ENCODE measurements at places on chromosomes 1 and 21.

DNA sequence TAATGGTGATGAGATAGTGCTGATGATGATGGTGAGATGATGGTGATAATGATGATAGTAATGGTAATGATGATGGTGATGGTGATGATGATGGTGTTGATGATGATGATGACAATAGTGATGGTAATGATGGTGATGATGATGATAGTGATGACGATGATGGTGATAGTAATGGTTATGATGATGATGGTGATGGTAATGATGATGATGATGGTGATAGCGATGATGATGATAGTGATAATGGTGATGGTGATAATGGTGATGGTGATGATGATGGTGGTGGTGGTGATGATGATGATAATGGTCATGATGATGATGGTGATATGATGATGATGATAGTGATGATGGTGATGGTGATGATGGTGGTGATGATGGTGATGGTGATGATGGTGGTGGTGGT, 384.6 kb downstream of the MATN1 start:
- no peak for DNase-seq

- no peak for DNase-seq
These were observed 19.3 kb upstream of the PTAFR start for GRCh38 chr1:28195780-28196179.

DNA sequence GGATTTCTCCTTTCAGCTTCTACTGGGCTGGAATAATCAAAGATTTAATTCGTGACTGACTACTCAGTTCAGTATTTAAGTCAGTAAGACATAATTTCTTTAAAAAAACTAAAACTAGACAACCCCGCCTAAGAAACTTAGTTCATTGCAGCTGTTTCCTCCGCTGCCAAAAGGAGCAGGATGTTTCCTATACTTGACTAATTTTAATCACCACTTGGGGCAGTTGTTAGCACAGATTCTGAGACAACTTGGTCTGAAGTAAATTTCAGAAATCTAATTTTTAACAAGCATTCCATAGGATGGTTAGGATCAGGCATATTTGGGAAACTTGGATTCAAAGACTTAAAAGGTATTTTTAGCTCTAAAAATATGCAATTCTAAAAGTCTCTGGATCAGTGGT, 34.0 kb downstream of the EPRS1 start:
- DNase-seq = no peak

- peak; percentile 15 for DNase-seq
These were observed 57.6 kb upstream of the KIF1B start for GRCh38 chr1:10152709-10153284.

DNA sequence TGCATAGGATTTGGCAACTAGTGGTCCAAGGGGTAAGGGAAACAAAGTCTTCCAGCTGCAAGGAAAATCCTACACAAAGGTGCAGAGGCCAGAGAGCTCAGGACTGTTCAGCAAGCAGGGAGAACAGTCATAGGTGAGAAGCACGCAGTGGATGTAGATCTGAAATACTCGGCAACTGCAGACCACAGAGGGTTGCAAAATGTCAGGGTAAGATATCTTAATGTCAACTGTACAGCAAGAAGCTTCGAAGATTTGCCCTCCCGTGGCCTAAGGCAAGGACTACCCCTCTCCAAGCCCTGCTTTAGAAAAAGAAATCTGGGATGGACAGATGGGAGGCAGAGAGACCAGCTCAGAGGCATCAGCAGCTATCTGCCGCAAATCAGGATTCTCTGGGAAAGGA, 153.4 kb upstream of the IRF2BP2 start:
- no peak for DNase-seq

DNA sequence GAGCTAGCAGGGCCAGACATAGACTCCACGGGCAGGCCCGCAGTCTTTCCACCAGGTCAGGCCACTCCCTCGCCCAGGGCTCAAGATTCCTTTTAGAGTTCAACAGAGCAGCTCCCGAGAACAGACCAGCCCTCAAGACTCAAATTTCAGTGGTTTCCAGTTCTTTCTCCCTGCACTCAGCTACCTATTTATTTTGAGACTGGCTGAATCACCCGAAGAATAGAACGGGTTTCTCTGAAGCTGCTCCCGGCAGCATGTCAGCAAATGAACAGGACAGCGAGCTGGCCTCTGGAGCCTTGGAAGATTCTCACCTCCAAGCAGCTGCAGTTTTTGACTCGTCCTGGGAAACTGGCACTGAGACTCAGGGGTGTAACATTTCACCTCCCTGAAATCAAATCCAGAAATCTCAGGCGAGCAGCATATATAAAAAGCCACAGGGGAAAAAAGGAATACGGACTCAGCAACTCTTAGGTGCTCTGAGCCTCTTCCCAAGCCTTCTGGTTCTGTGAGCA, 177.9 kb downstream of the CLIC6 start:
- DNase-seq = no peak

DNA sequence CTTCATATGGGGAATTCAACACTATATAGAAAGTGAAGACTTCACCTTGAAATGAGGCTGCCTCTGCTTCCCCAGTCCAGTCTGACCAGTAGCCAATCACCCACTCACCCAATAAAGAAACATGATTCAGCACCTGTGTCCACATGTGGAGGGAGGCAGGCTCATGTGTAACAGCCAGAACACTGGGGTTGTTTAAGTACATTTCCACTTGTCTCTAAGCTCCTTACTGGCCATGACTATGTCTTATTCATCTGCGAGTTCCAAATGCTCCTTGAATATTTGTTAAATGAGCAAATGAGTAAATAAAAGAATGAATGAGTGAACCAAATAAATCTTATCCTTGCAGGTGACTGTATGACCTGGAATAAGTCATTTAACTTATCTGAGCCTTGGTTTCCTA, 100.1 kb downstream of the BRINP2 start:
- DNase-seq = no peak

DNA sequence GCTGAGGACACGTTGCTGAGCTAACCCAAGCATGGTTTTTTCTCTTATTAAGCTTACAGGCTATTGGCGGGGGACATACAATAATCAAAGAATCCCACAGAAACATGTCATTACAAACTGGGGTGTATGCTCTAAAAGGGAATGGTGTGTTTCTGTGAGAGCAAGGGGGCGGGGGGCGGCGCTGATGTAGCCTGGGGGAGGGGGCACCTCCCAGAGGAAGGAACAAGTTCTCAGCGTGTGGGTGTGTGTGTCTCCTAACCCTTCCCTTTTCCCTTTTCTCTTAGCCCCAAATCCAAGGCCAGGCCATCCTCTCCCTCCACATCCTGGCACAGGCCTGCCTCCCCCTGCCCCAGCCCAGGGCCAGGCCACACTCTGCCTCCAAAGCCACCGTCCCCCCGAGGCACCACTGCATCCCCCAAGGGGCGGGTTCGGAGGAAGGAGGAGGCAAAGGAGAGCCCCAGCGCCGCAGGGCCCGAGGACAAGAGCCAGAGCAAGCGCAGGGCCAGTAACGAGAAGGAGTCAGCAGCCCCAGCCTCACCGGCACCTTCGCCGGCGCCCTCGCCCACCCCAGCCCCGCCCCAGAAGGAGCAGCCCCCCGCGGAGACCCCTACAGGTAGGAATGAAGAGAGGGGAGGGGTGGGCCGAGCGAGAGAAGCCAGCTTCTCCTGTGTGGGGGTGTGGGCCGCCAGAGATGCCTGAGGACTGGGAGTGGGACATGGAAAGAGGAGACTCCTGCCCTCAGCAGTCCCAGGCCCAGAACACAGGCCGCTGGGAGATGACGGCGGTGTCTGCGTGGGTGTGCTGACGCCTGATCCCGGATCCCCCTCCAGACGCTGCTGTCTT, 21.9 kb downstream of the MAP7D1 start:
- no peak for DNase-seq

GRCh38 chr1:69570356-69570755, 2.6 kb downstream of the LRRC7 start:
- DNase-seq = no peak

- DNase-seq = no peak
These were observed 62.0 kb downstream of the TOR1AIP2 start for GRCh38 chr1:179815641-179816040.

- no peak for DNase-seq
These were observed 30.6 kb upstream of the TADA1 start for GRCh38 chr1:166906647-166907046.

GRCh38 chr1:25760871-25761270, 39.1 kb upstream of the SELENON start:
- DNase-seq = no peak

- DNase-seq = no peak
These were observed 49.7 kb downstream of the DMAP1 start for GRCh38 chr1:44262816-44263567.

GRCh38 chr1:112263453-112263852, 132.6 kb upstream of the CTTNBP2NL start:
- no peak for DNase-seq

DNA sequence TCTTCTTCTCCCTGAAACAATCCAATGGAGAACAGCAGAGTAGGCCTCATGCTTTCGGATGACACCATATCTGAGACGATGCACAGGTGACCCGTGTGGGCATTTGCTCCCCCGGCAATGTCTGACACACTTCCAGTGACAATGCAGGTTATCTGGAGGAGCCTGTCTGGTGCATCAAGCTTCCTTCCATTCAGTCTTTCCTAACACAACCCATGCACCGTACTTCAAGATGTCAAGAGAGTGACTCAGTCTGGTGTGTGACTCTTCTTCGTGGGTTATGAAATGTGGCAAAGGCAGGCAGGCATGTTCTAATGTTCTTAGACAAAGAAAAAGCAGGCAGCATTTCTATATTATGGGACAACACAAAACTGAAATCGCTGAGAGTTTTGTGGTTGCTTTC, 159.1 kb downstream of the EDEM3 start:
- DNase-seq = no peak

DNA sequence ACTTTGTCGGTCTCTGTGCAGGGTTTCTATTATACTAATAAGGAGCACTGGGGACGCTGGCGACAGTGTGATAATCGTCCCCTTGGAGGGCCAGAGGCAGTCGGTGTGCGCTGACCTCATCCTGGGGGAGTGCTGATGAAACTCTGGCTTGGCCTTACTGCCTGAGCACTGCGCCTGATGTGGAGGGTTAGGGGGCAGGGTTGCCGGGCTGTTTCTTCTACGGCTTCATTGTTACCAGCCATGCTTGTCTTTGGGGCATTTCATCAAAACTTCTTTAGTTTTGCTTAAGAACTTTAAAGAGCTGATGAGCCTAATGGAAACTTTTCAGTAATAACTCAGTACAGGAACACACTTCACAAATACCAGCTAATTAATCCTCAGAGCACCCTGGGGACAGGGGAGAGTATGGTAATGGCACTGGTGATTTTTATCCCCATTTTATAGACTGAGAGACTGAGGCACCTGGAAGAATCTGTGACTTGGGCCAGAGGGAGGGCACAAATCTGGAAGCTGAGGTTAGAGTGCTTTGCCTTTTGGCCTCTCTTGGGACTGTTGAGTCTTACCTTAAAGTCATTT, 81.8 kb downstream of the PEX14 start:
- no peak for DNase-seq

- no peak for DNase-seq
These were observed 7.8 kb downstream of the CASZ1 start for GRCh38 chr1:10788592-10789006.

DNA sequence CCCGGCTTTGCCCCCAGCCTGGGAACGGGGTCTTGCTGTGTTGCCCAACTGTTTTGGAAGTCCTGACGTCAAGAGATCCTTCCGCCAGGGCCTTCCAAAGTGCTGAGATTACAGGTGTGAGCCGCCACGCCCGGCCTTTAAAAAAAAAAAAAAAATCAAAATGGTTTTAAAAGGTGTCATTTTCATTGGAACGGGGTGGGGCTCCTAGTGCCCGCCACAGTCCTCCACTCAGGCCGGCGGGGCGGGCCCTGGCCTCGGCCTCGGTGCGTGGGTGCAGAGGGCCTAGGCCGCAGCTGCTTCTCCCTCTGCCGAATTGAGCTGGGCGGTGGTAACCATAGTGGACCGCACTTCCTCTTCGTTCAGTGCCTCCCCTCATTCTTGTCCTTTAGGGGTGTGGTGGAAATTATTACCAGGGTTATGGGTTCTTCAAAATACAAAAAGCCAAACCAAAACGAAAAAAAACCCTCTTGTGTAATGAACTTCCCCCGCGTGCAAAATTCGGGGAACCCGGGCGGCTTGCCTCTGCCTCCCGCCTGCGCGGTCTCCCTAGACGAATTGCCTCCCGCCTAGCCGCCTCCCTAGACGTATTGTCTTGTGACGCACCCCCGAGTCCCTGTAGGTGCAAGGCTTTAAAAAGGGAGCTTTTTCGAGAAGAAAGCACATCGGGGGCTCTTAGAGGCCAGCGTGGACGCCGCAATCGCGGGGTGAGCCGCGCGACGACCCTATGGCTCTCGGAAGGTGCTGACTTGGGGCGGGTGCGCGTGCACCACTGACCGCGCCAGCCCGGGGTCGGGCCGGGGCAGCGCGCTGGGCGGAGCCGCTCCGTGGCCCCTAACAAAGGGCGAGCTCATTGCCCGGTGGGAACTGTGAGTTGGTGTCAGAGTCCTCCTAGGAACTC, 10.5 kb upstream of the SPEN start:
- no peak for DNase-seq

DNA sequence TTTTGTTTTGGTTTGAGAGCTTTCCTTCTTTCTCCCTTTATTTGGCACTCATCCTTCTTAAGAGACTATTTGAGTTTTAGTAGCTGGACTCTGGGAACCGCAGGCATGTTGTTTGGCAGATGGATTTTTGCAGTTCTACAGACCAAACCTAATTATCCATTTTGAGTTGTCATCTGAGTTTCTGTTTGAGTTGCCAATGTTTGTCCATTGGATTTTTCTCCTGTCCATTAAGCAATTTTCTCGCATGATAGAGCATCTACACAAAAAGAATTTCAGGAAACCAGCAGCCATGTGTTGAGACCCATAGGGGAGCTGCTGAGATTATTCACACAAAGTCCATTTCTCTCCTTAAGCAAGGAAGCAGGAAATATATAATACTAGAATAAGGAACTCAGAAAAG, 17.2 kb upstream of the CXADR start:
- no peak for DNase-seq

DNA sequence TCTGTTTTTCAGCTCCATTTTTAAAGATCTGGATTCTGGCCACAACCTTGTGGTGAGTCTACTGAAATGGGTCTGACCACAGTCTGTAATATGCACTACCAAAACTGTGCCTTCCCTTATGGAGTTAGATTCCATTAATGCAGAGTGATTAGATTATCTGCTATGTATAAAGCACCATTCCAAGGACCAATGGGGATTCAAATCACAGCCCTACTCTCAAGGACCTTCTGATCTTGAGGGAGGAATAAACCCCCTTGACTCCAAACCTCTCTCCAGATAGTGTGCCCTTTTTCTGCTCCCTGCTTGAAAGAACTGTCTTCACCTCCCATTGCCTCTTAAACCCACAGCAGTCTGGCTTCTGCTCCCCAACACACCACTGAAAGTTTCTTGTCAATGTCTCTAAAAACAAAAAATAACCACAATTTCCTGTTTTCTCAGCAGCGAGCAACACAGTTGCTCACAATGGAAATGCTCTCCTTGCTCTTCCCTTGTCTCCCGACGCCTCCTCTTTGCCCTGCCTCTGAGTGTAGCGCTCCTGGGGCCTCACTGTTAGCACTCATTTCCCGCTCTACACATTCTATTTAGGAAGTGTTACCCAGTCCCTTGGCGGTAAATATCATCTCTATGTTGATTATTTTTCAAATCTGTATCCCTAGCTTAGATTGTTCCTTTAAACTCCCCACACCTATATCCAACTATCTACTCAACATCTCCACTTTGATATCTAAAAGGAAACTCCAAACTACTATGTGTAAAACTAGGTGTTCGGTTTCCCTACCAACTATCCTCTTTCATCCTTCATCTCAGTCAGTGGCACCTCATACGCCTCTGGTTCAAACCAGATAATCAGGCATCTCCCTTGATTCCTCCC, 13.6 kb downstream of the PCNX2 start:
- no peak for DNase-seq

- no peak for DNase-seq
These were observed 6.2 kb downstream of the DNMT3L start for GRCh38 chr21:44255511-44255981.
